ENCODE measurements at places on chromosomes 2 and 18.

DNA sequence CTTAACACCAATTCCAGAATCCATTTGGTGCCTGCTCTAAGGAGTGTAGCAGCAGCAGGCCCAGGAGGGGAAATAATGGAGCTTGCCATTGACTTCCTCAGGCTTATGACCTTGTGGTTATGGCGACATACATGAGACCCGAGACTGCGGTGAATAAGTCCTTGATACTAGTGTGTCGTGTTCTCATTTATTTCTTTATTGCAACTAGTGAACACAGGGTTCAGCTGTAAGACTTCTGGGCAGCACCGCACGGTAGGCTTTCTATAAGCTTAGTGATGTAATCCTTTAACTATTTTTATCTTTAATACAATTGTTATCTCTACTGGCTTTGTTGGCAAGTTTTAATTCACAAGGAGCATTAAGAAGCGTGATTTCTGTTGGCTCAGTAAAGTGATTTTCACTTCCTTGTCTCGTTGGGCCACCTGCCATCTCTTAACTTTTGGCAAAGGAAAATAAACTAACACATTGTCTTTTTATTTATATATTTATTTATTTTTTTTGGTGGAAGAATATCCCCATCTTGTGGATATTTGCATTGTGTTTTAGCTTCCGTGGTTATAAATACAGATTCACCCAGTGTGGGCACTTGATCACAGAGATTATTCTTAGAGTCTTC, 139.8 kb downstream of the LTBP1 start:
- DNase-seq, result no peak

GRCh38 chr2:207150284-207150683, 15.5 kb downstream of the KLF7 start:
- no peak for DNase-seq

DNA sequence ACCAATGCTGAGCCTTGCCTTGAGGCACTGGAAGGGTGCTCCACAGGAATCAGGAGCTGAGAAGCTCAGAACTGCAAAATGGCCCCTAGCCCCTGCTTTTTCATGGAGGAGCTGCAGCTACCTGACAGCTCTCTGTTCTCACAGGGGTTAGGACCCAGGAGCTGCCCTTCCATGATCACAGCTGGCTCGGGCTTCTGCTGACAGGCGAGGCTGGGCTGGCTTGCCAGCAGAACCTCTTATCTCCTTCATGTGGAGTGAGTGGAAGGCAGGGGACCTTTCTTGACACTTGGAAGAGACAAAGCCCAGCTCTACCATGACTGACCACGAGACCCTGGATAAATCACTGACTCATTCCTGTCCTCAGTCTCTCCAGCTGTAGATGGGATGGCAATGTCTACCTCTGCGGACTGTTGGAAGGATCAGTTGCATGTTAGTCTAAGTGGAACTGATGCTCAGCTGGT, 113.4 kb downstream of the CAPN13 start:
- DNase-seq, result peak; percentile 20

- DNase-seq, result no peak
Measured at GRCh38 chr2:222982010-222982908, 69.7 kb upstream of the KCNE4 start.

GRCh38 chr2:148742373-148742772, 97.8 kb downstream of the EPC2 start:
- DNase-seq, result no peak

All from mesothelial cell of epicardium (in vitro differentiated cells).